GM04504 (cell line): ENCODE measurements at places on chromosomes 2 and 18.

DNA sequence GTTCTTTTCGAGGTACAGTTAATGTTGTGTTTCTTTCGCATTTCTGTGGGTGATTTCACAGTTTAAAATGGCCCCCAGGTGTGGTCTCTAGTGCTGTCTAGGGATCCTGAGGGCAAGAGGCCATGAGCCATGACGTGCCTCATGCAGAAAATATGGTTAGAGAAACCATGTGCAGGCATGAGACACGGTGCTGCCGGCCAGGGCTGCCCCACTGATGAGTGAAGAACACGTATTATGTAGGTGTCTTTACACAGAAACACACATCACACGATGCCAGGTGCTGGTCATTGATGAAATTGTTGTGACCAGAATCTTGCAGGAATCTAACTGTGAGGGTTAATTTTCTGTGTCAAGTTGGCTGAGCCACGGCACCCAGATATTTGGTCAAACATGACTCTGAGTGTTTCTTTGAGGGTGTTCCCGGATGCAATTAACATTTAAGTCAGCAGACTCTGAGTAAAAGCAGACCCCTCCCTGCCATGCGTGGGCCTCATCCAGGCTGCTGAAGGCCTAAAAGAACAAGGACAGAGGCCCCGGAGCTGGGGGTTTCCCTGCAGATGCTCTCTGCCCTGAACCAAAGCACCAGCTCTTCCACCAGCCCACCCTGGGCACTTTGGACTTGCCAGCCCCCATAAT, 463.0 kb upstream of the MYT1L start:
- DNase-seq, result no peak

- no peak for DNase-seq
Measured at GRCh38 chr2:178258916-178259315, 64.6 kb downstream of the OSBPL6 start.

DNA sequence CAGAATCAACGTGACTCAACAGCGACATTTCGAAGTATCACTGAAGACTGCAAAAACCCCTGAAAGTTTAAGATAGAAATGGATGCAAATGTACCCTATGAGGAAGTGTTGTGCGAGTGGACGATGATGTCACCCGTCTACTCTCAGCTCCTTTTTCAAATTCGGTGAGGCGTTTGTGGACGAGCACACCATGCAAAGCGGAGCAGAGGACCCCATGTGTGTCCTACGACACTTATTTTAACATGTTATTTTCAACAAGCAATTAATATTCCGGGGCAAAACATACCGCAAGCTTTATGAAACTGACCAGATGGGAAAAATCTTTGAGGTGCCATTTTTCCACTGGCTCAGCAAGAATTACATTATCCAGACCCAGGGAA, 2.0 kb downstream of the PXDN start:
- DNase-seq, result no peak

GRCh38 chr2:47002480-47003381, 87.1 kb upstream of the MCFD2 start:
- no peak for DNase-seq

- DNase-seq, result no peak
Measured at GRCh38 chr2:205869439-205869838, 187.1 kb downstream of the NRP2 start.

DNA sequence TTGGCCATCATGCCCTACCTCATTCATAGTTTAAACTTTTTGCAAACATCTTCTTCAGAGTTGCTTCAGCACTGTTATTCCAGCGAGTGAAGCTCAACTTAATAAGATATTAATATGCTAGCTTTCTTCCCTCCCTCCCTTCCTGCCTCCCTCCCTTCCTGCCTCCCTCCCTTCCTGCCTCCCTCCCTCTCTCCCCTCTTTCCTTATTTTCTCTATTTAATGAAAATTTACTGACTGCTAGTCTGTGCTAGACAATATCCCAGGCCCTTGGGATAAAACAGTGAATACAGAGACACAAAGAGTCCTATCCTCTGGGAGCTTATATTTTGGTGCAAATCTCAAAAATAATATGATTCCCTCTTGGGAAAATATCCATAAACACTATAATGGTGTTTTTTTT, 42.9 kb downstream of the DOCK10 start:
- DNase-seq, result no peak

DNA sequence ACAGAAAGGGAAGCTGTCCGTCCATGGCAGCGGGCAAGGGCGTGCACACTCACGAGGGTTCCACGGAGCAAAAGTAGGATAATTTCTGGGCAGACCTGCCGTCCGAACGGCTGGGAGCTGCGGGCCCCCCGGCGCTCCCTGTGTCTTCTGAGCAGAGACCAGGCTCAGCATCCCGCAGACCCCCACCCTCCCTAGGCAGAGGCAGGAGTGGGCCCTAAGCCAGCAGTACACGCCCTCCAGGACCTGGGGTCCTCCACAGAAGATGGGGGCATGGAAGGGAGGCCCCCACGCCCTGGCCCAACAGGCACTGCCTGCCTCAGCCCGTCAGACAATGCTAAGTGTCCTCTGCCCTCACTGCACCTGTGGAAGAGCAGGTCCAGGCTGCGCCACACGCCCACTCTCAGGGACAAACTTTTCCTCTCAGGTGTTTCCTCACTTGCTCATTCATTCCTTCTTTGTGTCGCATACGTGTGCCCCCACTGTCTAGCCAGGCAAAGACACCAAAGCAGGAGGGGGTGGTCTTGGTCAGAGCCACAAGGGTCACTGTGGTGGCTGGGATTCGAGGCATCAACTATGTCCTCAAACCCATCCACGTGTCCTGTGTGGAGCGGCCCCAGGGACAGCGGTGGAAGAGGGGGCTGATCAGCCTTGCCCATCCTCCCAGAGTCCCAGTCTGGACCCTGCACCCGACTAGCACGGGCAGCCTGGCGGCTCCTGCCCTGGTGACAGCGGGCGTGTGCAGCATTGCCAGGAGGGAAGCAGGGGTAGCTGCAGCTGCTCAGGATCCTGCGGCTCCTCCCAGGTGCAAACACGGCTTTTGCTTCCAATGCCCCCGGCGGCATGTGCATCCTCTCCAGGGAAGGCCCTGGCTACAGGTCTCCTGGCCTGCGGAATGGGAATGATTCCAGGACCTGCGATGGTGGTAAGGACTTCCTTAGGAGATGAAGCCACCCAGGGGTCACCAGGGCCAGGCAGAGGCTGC, 2.4 kb upstream of the GPC1 start:
- DNase-seq, result no peak

- no peak for DNase-seq
Measured at GRCh38 chr18:66616523-66616983, 12.7 kb upstream of the CDH19 start.

GRCh38 chr2:208306291-208306690, 40.2 kb downstream of the PIKFYVE start:
- peak; percentile 24 for DNase-seq

GRCh38 chr2:174263997-174264396, 15.7 kb upstream of the OLA1 start:
- peak; percentile 54 for DNase-seq

DNA sequence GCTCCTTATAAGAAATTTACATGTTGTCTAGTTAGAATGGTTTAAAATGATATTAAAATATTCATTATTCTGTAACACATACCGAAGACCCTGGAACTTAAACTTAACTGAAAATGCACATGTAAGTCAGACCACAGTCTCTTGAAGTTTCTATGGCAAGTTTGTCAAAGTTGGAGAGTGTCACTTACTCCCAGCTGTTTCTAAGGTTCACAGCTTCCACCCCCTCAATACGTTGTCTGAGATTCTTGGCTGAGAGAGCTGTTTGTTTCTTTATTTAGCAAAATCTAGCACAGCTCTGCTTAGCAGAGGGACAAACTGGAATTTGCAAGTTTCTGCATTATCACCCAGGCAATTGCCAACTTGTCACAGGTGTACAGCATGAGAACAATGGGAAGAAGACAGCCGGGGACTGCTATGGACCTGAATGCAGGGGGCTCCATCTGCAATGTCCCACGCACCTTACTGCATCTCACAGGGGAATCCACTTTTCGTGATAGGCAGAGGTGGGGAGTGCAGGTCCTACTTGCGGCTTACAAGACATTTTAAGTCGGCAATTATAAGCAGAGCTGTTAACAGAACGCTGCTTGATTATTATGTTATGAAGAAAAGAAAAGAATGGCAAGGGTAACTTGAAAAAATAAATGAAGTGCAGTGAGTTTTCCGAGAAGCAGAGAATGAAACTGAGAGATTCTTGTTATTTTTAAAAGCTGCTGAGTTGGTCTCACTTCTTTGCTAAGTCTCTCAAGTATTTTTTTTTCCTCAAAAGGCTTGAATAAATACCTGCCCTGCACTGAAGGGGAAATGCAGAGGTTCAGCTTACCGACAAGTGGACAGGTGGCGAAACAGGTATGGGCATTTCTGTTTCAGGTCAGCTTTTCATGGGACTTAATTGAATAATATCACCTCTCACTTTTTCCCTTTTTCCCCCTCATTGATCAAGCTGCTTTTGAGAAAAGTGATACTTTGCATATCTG, 1072.1 kb upstream of the FANCL start:
- no peak for DNase-seq
